ENCODE measurements at places on chromosomes 2 and 18.

DNA sequence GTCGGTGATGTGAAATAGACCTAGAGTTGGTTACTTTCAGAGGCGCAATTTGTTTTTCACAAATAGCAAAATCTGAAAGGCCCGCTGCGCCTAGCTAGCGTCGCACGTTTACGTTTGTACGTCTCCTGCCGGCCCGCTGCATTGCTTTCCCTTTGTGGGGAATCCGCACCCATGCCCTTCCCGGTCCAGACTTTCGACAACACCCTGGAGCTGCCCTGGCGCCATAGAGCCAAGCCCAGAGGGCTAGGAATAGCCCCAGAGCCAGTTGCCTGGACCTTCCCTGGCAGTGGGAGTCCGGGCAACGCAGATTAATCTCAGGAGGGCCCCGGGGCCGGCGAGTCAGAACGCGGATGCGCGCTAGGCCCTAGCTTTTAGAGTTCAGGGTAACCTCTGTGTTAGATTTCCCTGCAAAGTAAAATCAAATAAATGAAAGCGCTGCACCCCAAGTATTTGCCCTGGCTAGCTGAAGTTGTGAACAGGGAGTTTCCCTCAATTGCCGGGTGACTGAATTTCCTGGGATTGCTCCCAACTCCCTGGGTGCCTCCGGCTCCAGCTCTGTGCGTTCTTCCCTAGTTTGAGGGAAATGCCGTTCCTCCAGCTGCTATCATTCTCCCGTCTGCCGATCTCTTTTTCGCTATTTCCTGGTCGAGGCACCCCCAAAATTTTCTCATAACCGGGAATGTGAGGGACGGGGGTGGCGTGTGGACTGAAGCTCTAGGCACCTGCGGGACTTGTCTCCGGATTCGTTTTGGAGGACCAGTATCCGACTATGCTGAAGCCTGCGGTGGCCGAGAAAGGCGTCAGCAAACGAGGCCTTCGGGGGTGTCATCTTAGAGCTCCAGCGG lies 1.2 kb upstream of the EN1 start:
- no peak for DNase-seq

DNA sequence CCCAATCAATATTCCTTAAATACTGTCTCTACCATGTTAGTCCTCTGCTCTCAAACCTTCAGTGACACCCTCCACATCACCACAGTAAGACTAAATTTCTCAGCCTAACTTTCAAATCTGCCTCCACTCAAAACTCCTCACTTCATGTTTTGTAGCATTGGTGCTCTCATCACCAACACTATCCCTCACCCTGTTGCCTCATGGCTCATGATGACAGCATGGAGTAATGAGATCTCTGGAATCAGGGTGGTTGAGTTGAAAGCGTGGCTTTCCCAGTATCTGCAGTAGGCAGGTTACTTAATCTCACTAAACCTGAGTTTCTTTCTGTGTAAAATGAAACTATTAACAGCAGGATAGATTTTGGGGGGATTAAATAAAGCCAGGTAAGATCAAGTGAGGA lies 621.4 kb downstream of the NYAP2 start:
- DNase-seq = no peak

DNA sequence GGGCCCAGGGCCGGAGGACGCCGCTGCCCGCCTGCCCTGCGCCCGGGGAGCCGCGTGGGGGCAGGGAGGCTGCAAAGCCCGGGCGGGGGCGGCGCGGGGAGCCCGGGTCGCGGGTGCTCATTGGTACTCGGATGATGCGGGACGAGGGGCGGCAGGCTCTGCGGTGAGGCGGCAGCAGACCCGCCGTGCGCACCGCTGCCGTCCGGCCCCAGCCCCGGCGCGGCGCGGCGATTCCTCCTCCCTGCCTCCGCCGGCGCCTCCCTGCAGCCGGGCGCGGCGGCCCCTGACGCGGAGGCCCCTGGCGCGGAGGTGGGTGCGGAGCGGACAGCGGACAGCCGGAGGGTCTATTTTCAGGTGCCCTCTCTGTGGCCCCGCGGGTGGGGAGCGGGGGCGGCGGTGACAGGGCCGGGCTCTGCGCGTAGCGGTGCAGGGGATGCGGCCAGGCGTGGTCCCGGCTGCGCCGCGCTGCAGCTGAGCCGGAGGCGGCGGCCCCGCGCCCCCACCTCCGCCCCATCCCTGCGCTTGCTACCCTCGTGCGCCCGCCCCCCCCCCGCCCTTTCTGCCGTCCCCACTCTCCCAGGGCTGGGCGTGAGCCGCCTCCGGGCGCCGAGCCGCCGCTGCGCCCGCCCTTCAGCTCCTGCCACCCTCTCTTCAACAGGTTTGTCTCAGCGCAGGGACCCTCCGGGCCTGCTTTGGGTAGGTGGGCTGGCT lies 640 bp downstream of the SPTBN1 start:
- DNase-seq = no peak

DNA sequence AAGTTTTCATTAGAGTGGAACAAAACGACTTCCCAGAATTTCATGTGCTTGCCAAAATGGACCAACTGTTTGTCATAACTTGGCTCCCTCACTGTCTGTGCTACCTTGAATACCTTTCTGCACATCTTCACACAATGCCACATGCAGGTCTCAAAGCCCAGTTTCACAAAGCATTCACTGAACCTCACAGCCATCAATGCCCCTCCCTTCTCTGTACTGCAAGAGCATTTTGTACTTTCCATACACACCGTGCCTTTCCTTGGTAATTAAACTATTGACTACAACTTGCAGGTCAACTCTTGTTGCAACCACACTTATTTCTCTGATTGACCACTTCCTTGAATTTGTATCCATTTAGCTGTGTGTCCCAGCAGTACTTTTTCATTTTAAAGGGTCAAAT lies 50.5 kb downstream of the PAX3 start:
- DNase-seq = no peak

GRCh38 chr2:240825476-240825875 lies 5.5 kb upstream of the KIF1A start:
- DNase-seq = no peak

DNA sequence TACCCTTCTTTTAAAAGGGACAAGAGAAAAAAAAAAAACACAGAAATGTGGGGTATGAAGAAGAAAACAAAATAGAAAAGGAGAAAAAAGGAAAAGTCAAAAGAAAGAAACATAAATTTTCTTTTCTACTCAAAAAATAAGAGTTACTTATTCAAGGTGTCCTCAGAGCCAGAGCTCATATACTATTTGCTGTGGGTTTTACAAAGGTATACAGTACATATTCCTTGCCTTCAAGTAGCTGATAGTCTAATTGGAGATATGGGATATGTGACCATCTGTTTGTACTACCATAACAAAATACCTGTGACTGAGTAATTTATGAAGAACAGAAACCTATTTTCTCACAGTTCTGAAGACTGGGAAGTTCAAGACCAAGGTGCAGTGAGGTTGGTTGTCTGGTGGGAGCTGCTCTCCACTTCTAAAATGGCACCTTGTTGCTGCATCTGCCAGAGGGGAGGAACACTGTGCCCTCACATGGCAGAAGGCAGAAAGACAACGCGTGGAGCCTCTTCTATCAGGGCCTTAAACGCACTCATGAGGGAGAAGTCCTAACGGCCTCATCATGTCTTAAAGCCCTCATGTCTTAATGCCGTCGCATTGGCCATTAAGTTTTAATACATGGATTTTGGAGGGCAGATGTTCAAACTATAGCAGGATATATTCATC lies 33.9 kb downstream of the NBAS start:
- DNase-seq = no peak

- no peak for DNase-seq
Measured at GRCh38 chr2:219300022-219300421, 9.2 kb downstream of the PTPRN start.

DNA sequence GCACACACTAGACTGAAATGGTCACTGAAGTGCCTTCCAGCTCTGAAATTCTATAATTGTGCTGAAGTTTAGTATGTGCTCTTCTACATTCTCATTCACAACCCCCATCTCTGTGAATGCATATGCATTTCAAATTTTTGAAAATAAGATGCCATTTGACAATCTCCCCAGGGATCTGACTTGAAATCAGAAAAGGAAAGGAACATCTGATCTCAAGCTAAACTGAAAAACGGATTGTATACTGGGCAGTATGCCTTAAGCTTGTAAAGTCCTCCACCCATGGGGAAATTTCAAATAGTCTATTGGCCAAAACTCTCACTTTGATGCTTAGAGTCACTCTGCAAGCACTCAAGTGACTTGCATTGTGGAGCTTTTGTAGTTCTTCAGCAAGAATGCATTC lies 22.9 kb downstream of the FAP start:
- DNase-seq = no peak

- DNase-seq = no peak
Measured at GRCh38 chr2:206968134-206969086, 29.1 kb downstream of the CPO start.

GRCh38 chr2:56316011-56316410 lies 132.2 kb downstream of the CCDC85A start:
- no peak for DNase-seq
